ENCODE measurements at places on chromosomes 6 and 20. TPM values are rescaled to one million over a fixed set of nuclear protein-coding genes. Genes with fewer than 3 reads are reported as not detected.

- peak; percentile 97 for DNase-seq
These were observed at the start of gene PDE7B for GRCh38 chr6:135851442-135852271. PDE7B (plus strand) TSS chr6:135851701.

The SLC26A8 gene
- not detected for total RNA-seq

The CLVS2 gene
- not detected for total RNA-seq

The TMEM217 gene
- total RNA-seq, result 0.36 TPM

The IMPG1 gene
- not detected for total RNA-seq

DNA sequence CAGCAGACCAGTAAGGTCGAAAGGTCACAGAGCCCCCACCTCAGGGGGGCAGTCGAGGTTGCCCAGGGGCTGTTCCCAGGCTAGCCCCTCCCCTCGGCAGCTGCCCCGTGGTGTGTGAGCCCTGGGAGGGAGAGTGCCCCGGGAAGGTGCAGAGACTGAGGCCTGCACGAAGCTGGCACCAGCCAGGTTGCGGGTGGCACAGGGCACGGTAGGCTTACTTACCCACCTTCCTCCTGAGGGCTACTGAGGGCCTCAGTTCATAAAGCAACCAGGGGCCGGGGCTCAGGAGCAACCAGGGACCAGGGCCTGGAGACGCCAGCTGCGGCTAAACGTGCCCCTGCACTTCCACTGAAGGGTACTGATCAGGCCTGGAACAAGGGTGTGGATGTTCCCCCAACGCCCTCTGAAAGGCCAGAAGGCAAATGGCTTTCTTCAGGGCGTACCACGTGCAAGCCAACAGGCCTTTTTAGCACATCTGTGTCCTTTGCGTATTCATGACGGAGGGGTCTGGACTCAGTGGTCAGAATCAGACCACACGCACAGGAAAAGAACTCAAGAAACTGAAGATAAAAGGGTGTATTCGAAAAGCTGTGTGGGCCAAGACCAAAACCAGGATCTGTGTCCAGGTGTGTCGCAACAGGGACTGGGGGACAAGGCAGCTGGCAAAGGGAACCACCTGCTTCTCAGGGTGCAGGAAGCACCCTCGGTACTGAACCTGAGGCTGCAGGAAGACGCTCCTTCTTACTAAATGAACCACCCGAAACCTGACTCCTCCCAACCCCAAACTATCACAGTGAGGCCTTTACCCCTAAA is 24.5 kb upstream of the TCFL5 start:
- no peak for DNase-seq

DNA sequence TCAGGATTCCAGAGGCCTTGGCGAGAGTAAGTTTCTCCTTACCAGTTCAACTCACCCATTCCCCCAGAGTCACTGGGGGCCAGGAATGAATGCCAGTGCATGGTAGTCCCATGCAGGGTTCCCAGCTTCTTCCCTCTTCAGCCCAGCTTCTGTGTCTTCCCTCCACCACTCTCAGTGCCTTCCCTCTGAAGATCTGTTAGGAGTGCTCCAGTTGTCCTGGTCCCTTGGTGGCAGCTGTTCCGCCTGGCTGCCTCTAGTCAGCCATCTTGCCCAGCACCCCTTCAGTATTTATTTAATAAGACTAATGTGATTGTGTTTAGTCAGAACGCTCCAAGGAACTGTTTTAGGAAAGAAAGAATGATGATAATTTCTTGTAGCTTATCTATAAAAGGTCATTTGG is 23.1 kb downstream of the FIG4 start:
- no peak for DNase-seq

DNA sequence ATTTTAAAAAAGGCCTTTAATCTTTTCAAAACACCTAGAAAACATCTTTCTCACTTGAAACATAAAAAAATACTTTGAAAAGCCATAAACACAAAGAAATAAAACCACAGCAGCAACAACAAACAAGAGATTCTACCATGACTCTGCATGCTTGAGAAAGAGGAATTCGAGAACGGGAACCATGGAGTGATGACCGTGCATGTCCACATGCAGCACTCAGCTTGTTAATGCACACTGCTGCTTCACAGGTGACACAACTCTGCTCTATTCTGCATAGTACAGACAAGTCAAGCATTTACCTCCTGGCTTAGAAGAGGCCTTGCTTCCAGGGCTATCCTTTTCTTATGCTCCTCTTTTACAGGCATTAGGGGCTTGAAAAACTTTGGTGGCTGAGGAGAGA is 64.9 kb upstream of the NUP153 start:
- DNase-seq, result no peak

DNA sequence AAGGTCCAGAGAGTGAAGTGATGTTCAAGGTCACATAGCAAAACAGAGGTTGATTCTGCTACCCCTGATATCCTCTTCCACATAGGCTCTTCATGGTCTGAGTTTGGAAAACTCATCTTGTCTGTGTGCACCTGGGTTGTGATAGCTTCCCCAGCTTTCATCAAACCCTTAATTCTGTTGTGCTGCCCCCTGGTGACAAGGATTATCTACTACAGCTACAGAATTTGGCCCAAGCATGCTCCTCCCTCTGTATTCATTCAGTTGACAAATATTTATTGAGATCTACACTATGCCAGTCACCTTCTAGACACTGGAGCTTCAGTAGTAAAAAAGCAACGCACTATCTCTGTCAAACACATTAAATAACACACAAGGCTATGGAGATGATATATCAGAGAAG is 50.4 kb downstream of the SMPDL3A start:
- peak; percentile 19 for DNase-seq

DNA sequence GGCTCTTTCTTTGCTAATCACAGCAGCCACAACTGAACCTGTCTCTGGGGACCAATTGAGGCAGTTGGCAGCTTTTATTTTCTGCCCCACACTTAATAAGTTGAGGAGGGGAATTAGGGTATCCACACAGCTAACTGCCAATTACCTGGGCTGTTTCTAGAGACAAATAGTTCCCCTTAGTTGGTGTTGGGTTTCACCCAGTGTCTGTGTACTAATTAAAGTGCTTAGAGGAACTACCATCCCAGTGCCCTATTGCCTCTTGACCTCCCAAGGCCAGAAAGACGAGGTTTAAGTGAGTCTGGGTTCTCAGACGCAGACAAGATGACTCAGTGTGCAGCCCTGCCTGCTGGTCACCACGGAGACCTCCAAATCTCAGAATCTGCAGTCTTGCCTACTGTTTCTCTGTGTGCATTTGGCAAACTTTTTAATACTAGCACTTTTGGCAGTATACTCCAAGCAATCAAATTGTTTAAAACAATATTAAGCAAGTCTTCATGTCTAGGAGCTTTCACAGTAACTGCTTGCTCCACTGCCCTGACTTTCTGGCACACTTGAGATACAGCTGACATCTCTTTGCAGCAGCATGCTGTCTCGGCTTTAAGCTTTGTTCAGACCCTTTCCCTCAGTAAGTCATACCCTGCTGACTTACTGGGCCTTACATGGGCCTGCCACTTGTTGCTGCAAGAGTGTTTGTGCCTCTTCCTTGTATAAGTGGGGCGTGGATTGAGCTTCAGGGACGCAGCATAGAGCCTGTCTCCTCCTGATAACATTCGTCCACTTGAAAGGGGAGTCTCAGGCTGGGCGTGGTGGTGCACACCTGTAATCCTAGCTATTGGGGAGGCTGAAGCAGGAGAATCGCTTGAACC is 31.9 kb downstream of the STK35 start:
- DNase-seq, result peak; percentile 80

The ID4 gene
- 3.1 TPM for total RNA-seq

DNA sequence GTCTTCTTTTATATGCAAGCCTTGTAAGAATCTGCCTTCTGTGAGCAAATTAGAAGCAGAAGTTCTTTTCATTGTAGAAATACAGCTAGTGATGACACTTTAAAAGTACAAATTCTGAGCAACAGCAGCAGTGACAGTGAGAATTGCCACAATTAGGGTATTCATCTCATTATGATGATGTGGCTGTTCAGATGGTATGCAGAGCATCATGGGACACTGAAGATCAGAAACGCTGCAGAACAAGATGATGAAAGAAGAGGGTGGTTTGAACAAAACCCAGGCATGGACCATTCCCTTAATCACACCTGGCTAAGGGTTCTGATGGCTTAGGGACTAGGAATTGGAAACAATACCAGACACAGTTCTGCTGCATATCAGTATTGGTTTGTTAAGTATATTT is 312.7 kb upstream of the TBX18 start:
- DNase-seq, result no peak

The CAGE1 gene
- 0.49 TPM for total RNA-seq

GRCh38 chr20:35077341-35077740 is 15.3 kb downstream of the TRPC4AP start:
- DNase-seq, result no peak

GRCh38 chr6:155262655-155263054 is 1.2 kb upstream of the CLDN20 start:
- DNase-seq, result no peak

- DNase-seq, result no peak
These were observed 143.8 kb downstream of the SYCP2 start for GRCh38 chr20:59789686-59790085.

GRCh38 chr6:30361661-30362060 is 16.7 kb downstream of the RPP21 start:
- no peak for DNase-seq

DNA sequence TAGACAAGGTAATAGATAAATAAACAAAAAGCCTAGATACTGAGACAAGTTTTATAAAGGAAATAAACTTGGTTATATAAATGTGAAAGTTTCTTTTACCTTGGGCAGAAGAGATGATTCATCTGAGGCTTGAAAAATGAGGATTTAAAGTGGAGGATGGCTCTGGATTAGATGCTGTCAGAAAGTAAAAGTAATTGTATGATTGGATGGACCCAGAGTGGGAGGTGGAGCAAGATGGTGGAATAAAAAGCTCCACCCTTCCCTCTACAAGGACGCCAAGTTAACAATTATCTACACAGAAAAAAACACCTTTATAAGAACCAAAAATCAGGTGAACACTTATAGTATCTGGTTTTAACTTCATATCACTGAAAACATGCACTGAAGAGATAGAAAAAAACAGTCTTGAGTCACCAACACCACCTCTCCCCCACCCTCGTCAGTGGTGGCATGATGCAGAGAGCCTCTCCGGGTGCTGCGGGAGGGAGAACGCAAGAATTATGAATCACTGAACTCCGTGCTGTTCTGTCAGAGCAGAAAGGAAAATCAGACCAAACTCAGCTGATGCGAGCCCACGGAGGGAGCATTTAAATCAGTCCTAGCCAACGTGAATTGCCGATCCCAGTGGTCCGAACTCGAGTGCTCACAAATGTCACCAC is 84.7 kb upstream of the GJE1 start:
- DNase-seq, result no peak

DNA sequence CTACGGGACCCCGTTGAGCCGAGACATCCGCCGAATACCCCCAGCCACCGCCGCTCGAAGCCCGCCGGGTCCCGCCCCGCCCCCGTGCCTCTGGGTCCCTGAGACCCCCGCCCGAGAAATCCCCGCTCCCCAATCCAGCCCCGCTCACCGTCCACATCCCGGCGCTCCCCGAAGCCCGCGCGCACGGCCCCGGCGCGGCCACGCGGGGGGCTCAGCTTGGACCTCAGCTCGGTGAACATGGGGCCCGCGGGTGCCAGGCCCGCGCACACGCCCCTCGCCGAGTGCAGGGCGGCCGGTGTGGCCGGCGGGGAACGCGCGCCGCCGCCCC is 249 bp downstream of the SAMD10 start:
- no peak for DNase-seq

- no peak for DNase-seq
These were observed 31.8 kb upstream of the NT5E start for GRCh38 chr6:85418059-85418458.

- DNase-seq, result no peak
These were observed 62.3 kb downstream of the FKBP5 start for GRCh38 chr6:35626401-35626800.

GRCh38 chr6:1381481-1382330 is 7.7 kb upstream of the FOXF2 start:
- peak; percentile 32 for DNase-seq

GRCh38 chr6:99350573-99350972 is 1.1 kb upstream of the FAXC start:
- DNase-seq, result no peak

- DNase-seq, result no peak
These were observed 20.2 kb downstream of the TTLL9 start for GRCh38 chr20:31890646-31891045.

- no peak for DNase-seq
These were observed 35.2 kb downstream of the PPP1R14C start for GRCh38 chr6:150177952-150178520.

- DNase-seq, result no peak
These were observed 691.9 kb downstream of the RFPL4B start for GRCh38 chr6:113039005-113039404.

The NKAPL gene
- not detected for total RNA-seq

GRCh38 chr6:170122651-170123050 is 168.2 kb downstream of the DLL1 start:
- DNase-seq, result peak; percentile 63
